ENCODE measurements at places on chromosomes 6 and 20.

DNA sequence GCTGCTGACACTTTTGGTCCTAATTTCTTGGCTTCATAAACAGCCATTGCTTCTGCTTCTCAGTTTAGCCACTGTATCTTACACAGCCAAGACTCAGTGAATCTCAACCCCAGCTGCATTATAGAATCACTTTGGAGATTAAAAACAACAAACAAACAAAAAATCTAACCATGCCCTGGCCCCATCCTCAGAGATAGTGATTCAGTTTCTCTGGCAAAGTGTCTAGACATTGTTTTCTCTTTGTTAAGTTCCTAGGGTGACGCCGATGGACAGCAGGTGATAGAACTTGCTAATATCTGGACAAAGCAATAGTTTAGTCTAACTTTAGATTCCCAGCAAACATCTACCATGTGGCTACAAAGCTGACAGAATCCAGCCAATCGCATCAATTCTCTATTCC is 2.9 kb downstream of the ADGRF5 start:
- DNase-seq: no peak

- DNase-seq: peak; percentile 56
Measured at GRCh38 chr6:80214436-80215022, 108.1 kb downstream of the BCKDHB start.

GRCh38 chr6:87100216-87100615 is 5.3 kb upstream of the CGA start:
- no peak for DNase-seq

DNA sequence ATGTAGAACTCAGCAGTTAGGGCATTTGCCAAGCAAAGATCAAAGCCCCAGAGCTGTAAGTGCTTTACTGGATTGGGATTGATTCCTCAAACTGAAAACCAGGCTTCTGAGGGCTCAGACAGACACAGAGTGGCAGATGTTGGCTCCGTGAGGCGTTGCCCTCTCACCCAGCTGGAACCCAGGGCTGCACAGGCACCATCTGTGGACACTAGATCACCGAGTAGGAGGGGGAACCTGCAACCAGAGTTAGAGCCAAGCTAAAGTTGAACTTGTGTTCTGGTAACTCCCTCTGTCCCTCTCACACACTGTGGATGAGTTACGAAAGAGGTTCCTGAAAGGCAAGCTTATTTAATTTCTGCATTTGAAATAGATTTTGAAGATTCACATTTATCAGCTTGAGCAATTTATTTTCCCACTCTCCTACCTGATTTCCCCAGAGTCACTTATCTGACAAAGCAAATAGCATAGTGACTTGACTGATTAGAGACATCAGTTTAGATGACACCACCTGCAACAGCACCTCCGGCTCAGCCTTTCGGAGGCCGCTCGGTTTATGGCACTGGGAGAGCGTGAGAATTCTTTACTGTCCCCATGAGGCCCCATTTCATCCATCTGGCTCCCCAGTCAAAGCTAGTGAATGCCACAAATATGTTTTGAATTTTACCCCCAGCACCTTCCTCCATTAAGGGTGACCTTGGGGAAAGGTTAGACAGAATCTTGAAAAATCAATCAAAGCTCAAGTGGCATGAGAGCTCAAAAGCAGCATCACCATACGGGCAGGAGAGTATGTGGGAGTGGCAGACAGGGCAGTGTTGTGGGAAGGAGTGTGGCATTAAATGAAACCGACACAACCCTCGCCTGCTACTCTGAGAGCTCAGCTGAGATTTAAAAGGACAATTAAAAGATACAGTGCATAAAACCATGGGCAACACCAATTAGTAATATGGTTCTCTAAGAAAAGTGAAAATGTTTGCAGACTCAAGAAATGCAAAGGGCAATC is 48.5 kb downstream of the RPF2 start:
- DNase-seq: peak; percentile 98

- DNase-seq: no peak
Measured at GRCh38 chr6:116214681-116215080, 39.2 kb downstream of the TSPYL4 start.

DNA sequence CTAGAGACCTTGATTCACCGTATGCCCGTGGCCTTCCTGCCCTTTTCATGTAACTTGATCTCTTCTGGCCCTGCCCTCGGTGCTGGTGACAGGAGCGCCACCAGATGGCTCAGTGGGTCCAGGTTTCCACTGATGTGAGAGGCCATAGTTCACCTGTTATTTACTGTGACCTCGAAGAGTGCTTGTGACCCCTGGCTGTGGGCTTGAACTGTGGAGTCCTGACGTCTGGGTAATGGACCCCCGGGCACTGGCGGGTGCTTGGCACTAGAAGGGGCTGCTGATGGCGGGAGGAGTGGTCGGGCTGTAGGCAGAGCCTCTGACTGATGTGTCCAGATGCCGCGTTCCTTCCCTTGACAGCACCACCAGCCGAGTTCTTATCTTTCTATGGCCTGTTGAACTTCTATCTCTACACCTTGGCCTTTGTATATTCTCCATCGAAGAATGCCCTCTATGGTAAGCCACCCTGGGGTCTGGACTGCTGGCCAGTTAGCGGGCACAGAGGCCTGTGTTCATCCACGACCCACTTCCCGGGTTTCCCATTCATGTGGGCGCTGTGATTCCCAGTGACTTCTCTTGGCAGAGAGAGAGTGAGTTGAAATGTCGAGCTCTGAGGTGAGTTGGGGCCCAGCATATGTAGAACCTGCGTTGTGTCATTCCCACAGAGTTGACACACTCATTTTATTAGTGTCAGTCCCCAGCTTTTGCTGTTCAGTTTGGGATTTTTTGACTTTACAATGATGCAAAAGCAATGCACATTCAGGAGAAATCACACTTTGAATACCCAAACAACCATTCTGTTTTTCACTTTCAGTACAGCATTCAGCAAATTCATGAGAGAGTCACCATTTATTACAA is 14.9 kb downstream of the DYNLT1 start:
- no peak for DNase-seq

DNA sequence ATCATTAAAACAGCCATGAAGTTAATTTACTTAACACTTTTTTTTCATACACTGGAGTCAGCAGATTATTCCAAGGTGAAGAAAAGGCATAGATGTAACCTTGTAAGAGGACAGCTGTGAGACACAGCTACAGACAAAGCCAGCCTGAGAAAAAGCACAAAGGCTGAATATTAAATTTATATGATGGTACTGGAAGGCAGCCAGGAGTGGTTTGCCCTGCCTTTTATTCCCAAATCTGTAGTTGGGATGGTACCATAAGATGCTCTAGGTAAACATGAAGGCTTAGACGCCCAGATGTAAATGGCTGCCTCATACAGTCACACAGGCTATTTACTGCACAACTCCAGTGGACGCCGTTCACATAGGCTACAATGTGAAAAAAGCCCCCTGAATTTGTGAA is 42.1 kb upstream of the LOC128125822 start:
- no peak for DNase-seq

GRCh38 chr6:11772109-11772825 is 6.3 kb downstream of the ADTRP start:
- no peak for DNase-seq

GRCh38 chr6:46491201-46491627 is at the start of gene RCAN2:
Gene RCAN2, minus strand, starts transcription at chr6:46491449.
- peak; percentile 13 for DNase-seq

DNA sequence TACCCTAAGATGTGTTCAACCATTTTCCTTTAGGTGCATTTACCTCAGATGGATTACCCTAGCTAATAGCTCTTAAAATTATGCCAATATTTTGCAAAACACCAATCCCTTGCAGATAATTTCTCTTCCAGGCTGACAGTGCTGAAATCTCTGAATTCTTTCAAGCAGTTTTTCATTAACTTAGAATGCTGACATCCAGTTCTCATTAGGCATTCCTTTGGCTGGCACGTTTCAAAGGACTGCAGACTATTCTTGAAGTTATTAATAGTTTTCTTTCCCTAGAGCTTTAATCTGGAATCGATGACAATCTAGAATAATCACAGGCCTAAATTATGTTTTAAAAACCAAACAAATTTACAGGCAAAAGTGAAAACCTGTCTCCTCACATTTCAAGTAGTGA is 68.3 kb downstream of the SMLR1 start:
- no peak for DNase-seq

DNA sequence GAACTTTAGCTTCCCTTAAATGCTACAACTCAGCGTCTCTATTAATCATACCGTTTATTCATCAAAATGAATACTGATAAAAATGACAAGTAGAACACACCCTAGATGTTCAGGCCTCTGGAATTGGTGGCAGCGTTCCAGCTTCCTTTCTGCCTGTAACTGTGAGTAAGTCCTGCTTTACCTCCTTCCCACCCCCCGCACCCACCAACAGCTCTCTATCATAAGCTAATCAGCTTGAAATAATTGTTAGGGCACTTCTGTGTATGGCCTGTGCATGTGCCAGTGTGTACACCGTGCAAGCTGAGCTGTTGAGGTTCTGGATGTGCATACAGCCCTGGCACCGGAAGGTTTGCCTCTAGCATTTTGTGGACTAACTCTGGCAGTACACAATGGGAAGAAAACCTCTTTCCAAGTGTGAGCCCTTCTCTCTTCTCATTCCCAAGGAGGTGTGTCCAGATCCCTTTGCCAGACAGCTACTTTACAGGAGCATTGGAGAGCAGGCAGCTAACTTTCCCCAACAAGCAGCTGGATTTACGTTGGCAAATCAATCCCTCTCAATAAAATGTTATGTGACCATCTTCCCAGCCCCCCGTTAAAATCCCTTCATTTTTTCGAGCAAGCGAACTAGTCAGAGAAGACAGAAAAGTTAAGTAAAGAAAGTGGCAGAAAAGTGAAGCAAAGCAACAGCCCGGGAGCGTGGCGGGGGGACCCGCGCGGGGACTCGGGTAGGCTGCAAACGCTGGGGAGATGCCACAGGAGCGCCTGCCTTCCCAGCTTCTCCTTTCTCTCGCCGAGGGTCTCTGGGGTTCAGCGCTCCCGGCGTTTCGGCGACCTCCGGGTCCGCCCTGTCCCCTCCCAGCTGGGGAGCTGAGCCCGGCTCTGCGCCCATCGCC is 803 bp upstream of the ADGRG6 start:
- no peak for DNase-seq

DNA sequence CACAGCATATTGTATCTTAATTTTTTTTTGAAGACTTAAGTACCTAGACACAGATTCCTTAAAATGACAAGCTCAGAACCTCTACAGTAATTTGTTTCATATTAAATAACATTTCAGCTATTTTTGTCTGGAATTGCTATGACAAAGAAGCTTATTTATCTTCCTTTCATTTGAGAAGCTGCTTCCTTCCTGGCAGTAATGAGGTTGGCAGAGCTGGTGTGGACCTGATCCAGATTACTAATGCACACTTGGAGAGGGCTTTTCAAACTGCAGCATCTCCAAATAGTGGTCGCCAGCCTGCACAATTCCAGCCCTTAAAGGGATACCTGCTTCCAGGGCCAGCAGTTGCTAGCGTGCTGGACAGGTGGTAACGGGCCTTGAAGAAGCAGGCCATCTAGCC is 12.1 kb downstream of the PTCHD4 start:
- DNase-seq: no peak

DNA sequence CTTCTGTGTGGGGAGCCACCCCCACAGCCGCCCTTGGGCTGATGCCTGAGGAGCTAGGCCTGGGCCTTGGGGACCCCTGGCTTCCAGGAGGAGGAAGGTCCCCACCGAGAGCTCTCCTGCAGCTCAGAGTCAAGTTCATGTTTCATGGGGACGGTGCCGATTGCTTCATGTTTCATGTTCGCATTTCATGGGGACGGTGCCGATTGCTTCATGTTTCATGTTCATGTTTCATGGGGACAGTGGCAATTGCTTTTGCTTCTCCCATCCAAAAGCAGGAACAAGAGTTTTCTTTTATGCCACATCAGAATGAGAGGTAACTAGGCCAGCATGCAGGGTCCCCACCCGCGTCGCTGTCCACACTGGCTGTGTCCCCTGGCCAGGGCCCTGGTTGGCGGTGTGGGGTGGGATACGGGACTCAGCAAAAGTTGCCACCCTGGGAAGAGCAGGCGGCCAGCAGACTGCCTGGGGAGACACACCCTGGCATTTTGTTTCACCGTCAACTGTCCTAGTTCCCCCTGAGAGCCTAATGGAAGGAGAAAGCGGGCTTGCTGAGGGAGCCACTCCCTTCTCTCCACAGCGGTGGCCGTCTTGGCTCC is 46.0 kb downstream of the DACT2 start:
- no peak for DNase-seq

- peak; percentile 97 for DNase-seq
Measured at GRCh38 chr6:111552241-111552744, 53.4 kb downstream of the TRAF3IP2 start.

GRCh38 chr6:12947151-12947871 is 230.7 kb downstream of the PHACTR1 start:
- DNase-seq: no peak

DNA sequence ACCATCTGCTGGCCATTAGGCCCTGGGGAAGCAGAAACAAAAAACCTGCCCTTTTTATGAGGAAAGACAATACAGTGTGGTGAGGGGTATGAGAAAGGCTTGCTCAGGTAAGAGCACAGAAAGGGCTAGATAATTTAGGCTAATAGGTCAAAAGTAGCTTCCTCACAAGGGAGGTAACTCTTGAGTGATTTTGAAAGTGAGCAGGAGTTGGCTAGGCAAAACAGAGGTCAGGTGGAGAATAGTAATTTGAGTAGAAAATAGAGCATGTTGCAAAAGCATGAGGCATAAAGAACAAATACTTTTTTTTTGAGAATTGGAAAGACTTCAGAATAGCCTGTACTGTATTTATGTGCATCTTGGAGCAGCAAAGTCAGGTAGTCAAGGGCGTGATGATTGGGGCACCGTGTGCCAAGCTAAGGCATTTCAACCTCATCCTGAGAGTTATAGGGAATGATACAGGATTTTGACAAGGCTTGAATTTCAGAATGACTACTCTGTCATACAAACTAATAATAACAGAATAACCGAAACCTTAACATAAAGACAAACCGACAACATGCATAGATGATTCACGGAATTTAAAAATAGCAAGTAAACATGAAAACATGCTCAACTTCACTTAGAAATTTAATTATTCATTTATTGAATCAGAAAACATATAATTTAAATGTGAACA is 123.0 kb upstream of the ENPP5 start:
- DNase-seq: no peak

GRCh38 chr6:50549026-50549425 is 164.3 kb upstream of the TFAP2D start:
- DNase-seq: no peak

DNA sequence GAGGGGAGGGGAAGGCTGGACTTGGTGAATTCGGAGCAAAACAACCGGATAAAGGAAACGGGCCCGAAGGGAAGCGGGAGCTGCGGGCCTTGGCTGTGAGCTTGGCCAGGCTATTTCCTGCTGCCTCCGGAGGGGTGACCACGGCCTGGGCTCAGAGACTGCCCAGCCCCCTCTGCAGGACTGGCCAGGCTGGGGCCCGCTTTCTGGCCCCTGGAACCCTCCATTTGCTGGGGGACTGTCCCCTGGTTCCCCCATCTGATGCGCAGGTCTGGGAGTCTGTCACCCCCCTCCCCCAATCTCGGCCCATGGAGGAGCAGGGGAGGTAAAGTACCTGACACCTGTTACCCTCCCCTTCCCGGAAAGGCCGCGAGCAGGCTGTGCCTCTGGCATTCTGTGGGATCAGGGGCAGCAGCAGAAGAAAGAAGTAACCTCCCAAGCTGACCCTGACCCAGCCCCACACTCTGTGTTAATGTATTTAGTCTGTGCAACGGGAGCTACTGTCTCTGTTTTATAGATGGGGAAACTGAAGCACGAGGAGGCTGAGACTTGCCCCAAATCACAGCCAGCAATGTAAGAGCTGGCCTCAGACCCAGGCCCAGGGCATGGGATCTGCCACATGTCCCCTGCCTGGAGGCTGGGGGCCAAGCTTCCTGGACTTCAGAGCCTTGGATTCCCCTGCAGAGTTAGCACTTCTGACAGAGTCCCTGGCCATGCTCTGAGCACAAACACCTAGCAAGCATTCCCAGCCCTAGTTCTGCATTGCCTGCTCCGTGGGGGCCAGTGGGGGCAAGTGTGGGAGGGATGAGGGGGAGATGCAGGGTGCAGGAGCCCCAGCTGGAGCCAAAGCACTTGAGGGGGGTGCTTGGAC is 3.5 kb downstream of the C20orf204 start:
- DNase-seq: no peak

Data from DMS 273 treated with DMSO at 0.1 percent for 48 hours (cell line).